ENCODE measurements at places on chromosomes 1 and 21.

- DNase-seq, result peak; percentile 49
These were observed 2.2 kb upstream of the NEGR1 start for GRCh38 chr1:72284348-72285073.

GRCh38 chr1:9792156-9793042 lies 31.4 kb downstream of the CLSTN1 start:
- no peak for DNase-seq

DNA sequence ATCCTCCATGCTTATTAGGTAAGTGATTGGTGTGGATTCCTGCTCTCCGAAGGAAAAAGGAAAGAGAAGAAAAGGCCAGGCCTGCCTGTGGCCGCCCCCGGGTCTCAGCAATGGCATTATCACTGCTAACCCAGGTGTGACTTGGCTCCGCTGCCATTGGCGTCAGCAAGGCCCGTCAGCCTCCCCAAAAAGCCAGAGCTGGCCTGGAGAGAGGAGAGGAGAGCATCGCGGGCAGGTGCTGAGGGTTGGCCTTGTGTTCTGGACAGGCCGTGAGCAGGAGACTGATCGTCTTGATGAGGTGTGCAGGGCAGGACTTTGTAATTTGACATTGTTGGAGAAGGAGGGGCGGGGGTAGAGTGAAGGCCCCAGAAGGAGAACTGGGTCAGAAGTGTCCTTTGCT lies 186.4 kb downstream of the CAMTA1 start:
- no peak for DNase-seq

DNA sequence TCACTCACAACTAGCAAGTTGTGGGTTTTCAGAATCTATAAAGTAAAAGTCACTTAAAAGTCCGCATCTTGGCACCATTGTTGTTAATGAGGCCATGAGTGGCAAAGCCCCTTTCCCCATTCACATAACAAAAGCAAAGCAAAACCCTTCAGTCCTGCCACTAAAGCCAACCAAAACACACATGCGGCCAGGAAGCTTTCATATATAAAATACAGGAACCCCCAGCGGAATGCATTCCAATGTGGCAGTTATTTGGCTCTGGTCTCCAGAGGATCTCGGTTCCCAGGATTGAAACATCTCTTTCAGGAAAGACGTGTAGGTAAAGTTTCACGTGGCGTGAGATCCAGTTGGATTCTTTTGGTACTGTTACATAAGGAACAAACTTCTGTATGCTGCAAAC lies 2.5 kb upstream of the LBR start:
- DNase-seq, result no peak

DNA sequence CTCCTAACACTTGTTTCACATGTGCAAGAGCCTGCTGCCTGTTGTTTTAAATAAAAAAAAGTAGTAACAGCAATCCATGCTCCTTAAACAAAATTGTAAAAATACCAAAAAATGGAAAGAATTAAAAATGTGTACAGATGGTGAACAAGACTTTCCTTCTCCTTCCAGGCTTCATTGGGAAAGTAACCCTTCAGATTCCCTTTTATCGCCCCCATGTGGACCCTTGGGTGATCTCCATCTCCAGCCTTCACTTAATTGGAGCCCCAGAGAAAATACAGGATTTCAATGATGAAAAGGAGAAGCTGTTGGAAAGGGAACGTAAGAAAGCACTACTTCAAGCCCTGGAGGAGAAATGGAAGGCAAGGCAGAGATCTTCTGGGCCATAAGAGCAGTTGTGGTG lies 14.2 kb downstream of the VPS13D start:
- peak; percentile 53 for DNase-seq

GRCh38 chr1:180253585-180254495 lies 23.8 kb downstream of the LHX4 start:
- no peak for DNase-seq

DNA sequence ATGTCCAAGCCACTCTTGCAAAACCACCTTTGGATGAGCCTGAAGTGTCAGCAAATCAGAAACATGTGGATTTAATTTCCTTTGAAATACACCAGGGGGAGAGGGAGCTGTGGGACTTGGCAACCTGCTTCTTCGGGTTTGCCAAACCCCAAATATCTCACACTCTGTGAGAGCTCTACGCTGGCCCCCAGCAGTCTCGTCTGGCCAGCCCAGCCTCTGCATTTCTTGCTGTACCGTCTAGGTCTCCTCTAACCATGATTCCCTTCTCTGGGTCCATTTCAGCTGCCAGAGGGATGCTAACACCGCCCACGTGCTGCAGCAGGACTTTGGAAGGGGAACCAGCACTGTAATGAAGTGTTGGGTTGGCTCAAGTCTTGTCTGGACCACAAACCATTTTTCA lies 114.6 kb downstream of the MRPS6 start:
- no peak for DNase-seq

DNA sequence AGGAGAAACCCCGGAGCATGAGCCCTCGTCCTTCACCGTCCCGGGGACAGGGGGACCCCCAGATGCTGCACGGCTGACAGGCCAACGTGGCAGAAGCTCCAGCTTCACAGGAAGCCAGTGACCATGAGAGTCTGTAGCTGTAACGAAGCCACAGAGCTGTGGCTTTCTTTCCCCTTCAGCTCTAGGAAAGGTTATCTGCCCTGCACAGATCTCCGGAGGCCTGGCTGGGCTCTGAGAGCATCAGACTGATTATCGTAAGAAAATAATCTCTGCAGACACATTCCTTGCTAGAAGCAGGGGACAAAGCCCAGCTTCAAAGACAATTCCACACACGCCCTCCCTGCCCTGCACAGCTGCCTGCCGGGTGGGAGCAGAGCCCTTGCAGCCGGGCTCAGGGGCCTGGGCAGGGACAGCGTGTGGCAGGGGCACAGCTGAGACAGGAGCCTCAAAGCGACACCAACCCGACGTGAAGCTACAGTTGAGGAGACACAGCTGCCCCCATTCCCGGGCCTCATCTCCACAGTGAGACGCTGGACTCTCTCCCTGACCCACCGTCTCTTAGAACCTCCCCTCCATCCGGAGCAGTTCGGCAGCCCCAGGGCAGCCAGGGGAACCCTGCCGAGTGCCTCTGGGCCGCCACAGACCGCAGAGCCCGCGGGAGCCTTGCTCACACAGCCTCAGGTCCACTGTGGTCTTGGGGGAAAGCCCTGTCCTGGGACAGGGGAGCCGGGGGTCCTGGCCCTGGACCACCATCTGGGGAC lies 30.6 kb downstream of the POFUT2 start:
- DNase-seq, result peak; percentile 98

DNA sequence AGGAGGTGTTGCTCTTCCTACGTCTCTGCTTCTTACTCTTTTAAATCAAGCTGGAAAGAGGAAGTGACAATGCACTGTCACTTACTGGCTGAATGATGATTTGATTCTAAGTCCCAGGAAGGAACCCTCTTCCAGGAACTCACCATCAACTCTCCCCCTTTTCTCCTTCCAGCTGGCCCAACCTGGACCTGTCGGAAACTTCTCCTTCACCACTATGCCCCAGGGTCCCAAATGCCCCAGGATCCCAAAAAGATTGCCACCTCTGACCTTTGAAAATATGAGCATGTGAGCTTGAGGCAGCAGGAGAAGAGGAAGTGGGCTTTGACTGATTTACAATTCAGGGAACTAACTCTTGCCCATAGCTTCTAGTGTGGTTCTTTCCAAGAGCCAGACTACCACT lies 5.3 kb upstream of the ADAMTS5 start:
- DNase-seq, result peak; percentile 11

- DNase-seq, result no peak
These were observed 8.3 kb upstream of the PLEKHO1 start for GRCh38 chr1:150141452-150141851.

DNA sequence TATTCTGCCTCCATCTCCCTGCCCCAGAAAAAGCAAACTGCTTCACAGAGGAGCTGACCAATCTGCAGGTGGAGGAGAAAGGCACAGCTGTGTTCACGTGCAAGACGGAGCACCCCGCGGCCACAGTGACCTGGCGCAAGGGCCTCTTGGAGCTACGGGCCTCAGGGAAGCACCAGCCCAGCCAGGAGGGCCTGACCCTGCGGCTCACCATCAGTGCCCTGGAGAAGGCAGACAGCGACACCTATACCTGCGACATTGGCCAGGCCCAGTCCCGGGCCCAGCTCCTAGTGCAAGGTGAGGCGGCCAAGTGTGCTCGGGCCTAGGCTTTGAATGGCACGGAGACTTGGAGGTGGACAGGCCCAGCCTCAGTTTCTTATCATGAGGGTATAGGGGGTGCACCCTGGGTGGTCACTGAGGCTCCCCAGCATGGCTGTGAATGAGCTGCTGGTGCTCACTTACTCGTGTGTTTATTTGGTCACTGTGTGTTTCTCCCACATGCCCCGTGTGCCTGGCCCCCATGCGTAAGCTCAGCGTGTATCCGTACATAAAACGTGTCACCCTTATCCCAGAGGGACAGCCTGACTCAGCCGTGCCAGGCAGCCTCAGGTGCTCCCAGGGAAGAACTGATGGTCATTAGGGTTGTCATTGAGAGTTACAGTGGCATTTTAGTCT lies 75.8 kb downstream of the OBSCN start:
- DNase-seq, result no peak

DNA sequence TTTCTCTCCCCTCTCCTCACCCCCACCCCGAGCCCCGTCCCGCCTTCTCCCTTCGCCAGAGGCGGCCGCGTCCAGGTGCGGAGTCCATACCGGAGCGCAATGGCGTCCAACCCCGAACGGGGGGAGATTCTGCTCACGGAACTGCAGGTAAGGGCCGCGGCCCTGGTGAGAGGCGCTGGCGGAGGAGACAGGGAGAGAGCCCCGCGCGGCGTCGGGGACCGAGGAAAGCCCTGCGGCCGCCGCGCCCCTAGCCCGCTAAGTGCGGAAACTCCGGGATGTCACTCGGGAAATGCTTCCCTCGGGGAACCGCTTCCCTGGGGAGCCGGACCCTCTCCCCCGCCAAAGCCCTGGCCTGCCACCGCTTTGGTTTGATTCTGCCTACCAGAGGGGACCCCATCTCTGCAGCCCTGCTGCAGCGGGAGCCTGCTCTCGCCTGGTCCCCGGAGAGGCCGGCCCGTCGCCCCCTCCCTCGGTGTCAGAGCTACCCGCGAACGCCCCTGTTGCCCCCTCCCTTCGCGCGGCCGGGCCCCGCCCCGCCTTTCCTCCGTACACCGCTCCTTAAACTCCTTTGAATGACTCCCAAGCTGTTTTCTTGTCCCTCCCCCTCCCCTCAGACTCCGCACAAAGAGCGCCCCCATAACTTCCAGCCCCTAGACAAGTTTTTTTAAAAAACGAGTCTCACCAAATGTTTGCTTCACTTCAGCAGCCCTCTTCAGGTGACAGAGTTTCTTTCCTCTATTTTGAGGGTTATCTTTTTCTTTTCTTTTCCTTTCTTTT lies 597 bp downstream of the PKN2 start:
- peak; percentile 82 for DNase-seq

GRCh38 chr1:4853904-4854303 lies 199.5 kb downstream of the AJAP1 start:
- DNase-seq, result no peak

GRCh38 chr1:2633366-2633935 lies 635 bp upstream of the MMEL1 start:
- DNase-seq, result no peak

- DNase-seq, result no peak
These were observed 5.6 kb downstream of the COL6A1 start for GRCh38 chr21:45987121-45987711.

DNA sequence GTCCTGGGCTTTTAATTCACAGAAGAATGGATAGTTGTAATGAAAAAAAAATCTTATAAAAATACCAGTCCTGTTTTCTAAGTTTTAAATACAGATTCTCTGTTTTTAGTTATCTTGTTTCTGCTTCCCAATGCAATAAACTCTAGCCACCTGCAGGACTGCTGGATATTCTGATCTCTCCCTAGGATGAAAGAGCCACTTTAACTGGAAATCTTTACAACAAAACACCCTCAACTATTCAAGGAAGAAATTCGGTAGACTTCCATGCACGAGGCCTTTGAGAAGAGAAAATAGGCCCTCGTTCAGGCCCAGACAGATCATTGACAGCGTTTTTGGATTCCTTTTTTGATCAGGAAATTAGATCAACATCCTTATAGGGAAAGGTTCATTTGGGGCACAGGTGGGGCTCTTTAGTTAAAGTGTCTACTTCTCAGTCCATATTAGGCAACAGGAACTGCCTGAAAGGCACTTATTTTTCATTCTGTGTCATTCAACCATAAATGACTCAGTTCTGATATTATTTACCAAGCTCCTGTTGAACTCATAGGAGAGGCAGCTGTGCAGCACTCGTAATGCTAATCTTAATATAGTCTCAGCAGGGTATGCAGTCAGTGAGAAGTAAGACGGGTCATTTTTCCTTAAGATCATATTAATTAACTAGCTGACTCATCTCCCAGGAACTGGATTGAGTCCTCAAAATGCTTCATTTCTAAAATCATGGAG lies 71.1 kb upstream of the ERRFI1 start:
- no peak for DNase-seq

DNA sequence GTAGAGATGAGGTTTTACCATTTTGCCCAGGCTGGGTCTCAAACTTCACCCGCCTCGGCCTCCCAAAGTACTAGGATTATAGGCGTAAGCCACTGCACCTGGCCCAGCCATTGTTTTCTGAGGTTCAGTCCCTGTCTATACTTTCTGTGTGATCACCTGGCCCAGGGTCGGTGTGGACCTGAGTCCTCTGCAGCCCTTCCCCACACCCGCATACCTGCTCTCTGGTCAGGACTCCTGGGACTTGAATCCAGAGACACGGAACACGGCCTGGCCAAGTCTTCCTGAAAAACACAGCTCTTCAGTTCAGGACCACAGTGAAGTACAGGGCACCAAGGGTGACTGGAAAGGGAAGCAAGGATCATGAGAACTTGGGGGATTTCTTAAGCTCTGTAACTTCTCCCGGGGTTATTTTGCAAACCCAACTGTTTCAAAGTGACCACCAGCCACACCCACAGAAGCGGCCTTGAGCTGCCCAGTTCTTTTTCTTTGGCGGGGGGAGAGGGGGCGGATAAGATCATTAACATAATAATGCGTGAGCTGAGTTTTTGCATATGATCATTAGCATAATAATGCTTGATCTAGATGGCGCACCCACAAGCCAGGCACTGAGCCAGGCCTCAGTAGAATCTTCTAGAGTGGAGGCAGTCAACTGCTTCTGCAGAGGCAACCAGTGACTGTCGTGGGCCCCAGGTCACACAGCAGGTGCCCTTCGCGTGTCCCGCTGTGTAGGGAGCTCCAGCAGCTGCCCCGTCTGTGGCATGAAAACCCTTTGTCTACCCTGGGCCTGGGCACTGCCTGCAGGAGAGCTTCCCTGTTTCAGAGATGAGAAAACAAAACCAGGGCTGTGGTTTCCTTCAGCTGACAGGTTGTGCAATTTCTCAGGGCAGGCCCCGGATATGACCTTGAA lies 1.7 kb upstream of the NADK start:
- DNase-seq, result peak; percentile 89

DNA sequence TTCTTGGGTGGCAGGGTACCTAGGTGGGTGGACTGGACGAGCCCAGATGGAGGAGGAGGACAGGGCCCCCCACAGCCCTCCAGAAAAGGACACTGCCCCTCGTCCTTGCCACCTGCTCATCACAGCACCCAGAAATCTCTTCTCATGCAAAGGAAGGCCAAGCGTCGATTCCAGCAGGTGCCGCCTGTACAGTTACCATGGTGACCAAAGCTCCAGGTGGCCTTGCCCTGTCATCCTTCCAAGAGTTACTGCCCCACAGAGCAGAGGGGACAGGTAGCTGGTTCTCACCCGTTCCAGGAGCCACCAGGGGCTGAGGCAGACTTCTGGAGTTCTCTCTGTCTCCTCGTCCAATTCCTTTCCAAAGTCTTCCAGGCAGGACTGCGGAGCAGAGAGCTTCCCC lies 119.9 kb upstream of the VAMP3 start:
- DNase-seq, result no peak

GRCh38 chr1:67561704-67562113 lies 123.3 kb upstream of the GADD45A start:
- peak; percentile 92 for DNase-seq
